ENCODE measurements at places on chromosomes 5 and 9. TPM values are rescaled to one million over a fixed set of nuclear protein-coding genes. Genes with fewer than 3 reads are reported as not detected.

DNA sequence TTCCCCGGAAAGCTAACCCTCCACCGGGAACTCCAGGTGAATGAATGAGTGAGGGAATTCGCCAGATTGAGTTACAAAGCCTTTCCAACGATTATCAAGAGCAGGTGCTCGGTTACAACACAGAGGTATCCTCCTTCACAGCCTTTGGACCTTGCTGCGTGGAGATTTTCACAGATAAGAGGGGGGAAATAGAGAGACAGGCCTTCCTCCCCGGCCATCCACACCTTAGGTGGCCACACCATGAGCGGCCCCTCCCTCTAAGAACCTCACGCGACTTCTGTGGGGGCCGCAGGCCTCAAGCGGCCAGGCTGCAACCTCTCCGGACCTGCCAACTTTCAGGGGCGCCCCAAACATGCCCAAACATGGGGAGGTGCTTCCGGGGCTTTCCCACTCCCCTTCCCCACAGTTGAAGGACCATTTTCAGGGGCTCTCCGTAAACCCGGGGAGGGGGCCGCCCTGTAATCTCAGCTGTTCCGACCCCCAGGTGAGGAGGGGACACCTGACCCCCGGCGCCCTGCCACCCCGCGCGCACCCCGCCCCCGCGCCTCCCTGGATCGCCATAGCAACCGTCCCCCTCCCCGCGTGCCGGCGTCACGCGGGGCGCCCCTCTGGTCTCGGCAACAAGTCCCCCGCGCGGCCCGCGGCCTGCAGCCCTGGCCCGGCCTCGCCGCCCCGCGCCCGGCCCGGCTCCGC, 603 bp downstream of the DENND1A start:
- DNase-seq = no peak

GRCh38 chr9:14228602-14229001, 85.3 kb downstream of the NFIB start:
- DNase-seq = no peak

DNA sequence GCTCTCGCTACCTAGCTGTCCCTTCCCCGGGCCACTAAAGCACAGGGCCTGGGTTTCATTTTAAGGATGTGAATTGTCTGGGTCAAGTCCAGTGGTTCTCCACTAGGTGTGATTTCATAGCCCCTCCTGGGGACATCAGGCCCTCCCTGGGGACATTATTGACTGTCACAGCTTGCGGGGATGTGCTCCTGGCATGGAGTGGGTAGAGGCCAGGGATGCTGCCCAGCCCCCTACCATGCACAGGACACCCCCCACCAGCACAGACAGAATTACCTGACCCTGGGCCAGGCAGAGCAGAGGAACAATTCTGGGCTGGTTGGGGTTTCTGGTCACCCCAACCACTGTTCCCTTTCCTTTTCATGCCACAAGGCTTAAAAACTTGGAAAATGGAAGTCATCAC, 4.1 kb downstream of the FAM78A start:
- DNase-seq = no peak

Gene MOB3B
- polyA plus RNA-seq = 0.03 TPM

- DNase-seq = no peak
These were observed 62.9 kb downstream of the MAMDC2 start for GRCh38 chr9:70106571-70106970.

Gene PCDHB12
- 0.36 TPM for polyA plus RNA-seq

Gene REEP2
- polyA plus RNA-seq = 5.3 TPM

DNA sequence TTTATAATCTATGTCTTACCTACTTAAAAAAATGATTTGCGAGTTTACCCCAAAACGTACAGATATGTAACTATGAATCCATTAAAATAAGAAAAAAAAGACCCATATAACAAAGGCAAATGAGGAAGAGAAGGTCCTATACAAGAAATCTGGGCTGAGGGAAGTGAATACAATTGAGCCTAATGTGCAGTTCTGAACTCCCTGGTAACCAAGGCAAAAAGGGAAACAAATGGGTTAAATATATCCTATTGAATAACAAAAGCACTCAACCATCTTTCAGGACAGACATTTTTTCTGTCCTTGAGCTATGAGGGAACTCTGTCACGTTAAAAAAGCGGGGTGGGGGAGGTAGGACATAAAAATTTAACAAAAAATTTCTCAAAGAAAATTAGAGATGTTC, 78.6 kb downstream of the PTPN3 start:
- DNase-seq = no peak

DNA sequence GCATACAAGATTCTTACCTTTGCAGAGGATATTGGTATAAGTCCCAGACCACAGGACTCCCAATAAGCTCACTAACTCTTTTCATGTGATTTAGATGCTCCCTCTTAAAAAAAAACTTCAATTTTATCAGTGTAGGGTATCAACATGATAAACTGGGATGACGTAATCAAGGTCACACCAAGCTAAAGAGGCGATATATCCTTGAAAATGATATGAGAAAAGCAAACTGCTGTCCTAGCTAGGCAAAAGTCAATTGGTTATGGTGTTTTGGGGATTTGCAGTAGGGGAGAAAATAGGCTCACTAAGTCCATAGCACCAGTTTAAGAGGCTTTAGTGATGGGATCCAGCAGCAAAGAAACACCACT, 354.4 kb downstream of the DIRAS2 start:
- no peak for DNase-seq

GRCh38 chr9:120934281-120934680, 7.7 kb upstream of the TRAF1 start:
- DNase-seq = no peak

DNA sequence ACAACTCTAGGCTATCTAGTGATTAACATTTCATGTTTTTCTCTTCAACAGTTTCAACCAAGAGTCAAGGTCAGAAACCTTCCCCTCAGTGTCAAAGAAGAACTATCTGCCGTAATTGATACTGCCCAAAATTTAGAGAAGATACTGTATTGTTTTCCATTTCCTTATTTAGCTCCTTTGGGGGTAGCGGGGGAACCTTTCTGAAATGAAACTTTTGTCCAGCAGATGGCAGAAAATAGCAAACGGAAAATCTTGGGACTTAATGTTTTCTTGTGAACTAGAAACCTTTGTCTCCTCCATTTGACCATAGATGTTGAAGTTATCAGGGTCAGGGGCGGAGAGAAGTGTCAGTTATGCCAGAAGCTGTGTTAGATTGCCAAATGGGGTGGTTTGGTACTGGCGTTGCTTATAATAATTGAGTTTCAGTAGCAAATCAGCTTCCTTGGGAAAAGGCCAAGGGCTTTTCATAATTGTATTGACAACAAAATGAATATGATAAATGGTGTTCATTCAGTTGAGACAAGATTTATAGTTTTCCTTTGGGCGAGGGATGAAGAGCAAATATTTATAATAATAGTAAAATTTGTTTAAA, 101.7 kb upstream of the TLX3 start:
- DNase-seq = peak; percentile 72

DNA sequence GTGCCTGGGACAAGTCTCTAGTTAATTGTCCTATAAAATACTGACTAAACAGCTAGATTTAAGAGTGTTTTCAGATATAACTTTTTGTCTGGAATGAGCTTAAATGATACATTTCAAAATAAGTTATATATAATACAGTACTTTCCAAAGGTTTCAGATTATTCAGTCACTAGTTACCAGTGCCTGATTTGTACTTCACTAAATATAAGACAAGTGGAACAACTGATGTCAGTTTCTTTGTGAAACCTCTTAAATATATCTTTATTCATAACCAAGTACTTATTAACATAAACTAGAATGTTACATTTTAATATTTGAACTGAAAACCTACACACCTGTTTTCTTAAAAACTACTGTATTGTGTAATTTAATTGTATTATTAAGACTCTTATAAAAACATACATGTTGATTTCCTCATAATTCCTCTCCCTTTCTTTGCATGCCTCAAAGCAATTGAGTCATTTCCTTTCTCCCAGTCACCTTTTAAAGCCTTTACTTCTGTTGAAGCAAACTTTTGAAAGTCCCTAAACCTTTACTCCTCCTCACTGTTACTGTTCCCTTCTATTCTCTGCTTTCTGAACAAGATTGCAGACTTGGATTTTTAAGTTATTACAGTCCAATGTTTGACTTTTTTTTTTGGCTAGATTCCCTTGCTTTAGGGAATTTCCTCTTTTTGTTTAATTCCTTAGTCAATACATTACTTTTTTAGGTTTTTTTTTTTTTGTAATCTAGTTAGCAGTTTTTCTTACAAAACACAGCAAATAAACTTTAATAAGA, 8.7 kb upstream of the SEMA6A start:
- DNase-seq = peak; percentile 76

GRCh38 chr5:91499943-91500531, 116.9 kb upstream of the ARRDC3 start:
- peak; percentile 54 for DNase-seq

Gene WNK2
- not detected for polyA plus RNA-seq

Gene SVEP1
- 0.04 TPM for polyA plus RNA-seq

Gene IFNE
- 0.11 TPM for polyA plus RNA-seq

Gene MARVELD2
- polyA plus RNA-seq = 5.7 TPM

Gene RPS23
- polyA plus RNA-seq = 3,265 TPM

Data from endothelial cell of umbilical vein (primary cell).